Suprapubic skin (tissue), 4 donors: ENCODE measurements at places on chromosomes 3 and 15.

DNA sequence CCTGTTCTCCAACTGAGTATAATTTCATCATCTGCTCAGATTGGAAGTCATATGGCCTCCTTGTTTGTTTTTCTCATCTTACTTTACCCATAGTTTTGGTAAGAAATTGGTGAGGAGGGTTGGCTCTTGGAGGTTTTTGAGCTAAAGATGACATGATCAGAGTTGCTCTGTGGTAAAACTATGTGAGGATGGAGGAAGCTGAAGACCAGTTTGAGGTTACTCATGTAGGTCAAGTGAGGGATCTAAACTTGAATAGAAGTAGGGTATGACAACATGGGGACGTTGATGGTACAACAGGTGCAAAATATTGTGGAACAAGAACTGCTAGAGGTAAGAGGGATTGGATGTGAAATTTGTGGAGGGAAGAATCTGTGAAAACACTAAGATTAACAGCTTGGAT, 87.7 kb upstream of the NEO1 start:
- no peak for DNase-seq
- no peaks in the 10 kb centered on the region for H3K36me3 ChIP-seq
- H3K4me3 ChIP-seq: no peak overlapping the region
- H3K27me3 ChIP-seq: no peaks in the 10 kb centered on the region
- no peak overlapping the region for H3K27ac ChIP-seq

DNA sequence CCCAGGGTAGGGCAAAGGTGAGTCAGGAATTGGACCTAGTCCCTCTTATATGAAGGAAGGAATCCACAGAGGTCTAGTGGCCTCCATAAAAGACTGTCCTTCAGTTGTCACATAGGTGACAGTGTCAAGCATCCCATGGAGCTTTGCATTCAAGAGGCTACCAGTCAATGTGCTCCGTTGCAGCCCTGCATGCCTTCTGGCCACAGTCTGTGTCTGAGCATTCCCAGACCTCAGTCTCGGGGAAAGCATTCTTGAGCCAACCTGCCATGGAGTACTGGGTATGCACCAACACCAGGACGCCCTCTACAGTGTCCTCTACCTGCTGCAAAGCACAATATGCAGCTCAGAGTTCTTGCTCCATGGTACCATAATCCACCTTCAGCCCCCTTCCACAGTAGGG, 46.7 kb upstream of the VGLL3 start:
- no peak overlapping the region for H3K4me3 ChIP-seq
- H3K27ac ChIP-seq: no peak overlapping the region
- no peaks in the 10 kb centered on the region for H3K36me3 ChIP-seq
- no peaks in the 10 kb centered on the region for H3K27me3 ChIP-seq
- DNase-seq: no peak

DNA sequence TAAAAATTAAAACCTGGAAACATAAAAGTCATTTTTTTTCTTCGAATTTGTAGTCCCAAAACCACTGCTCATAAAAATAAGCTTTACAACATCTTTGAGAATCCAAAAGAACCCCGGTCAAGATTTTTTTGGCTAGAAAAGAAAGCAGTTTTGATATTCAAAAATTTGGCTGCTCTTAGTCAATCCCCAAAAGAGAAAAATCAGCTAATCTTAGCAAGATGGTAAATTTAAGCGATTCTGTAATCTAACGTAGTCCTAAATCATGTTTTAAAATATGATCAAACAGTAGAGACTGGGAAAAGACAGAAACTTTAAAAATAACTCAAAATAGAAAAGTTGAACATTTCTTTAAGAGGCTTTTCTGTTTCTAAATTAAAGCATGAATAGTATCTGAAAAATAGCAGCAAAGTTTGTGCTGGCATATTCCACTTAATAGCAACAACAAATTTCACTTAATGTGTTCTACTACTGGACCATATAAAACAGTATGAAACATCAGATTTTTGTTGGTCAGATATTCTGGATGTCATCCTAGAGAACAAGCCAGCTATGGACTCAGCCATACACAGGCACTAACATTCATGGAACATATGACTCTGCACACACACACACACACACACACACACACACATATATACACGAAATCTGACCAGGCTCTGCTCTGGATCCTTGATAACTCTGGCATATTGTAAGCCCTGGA, 19.1 kb upstream of the NR2F2 start:
- no peaks in the 10 kb centered on the region for H3K36me3 ChIP-seq
- peaks cover 23% of the 10 kb centered on the region for H3K27me3 ChIP-seq
- H3K4me1 ChIP-seq: peaks cover 8% of the 10 kb centered on the region
- no peak for DNase-seq

GRCh38 chr3:149560001-149560400, 85.5 kb downstream of the TM4SF4 start:
- peaks cover 16% of the 10 kb centered on the region for H3K4me1 ChIP-seq
- H3K36me3 ChIP-seq: no peaks in the 10 kb centered on the region
- no peak for DNase-seq
- no peaks in the 10 kb centered on the region for H3K27me3 ChIP-seq
- no peak overlapping the region for H3K27ac ChIP-seq

GRCh38 chr3:114206342-114206741, 27.5 kb upstream of the DRD3 start:
- H3K27me3 ChIP-seq: peaks cover 3% of the 10 kb centered on the region
- no peak for DNase-seq
- H3K27ac ChIP-seq: no peak overlapping the region
- H3K4me3 ChIP-seq: no peak overlapping the region
- no peaks in the 10 kb centered on the region for H3K4me1 ChIP-seq

DNA sequence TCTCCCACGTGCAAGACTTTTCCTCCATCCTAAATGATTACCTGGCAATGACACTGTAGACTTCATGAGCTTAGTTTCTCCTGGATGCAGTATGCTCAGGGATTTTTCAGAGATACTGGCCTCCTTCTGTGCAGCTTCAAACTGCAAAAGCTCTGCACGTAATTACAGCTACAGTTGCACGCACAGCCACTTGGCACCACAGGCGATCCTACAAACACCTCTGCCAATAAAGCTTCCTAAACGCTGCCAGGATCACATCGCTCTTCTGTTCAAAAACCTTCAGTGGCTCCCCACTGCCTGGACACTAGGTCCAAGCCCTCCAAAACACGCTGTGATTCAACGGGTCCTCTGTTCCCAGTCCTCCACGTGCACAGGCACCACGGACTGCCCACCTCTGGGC, 49.5 kb downstream of the NUP210 start:
- DNase-seq: no peak
- H3K4me3 ChIP-seq: no peak overlapping the region
- no peaks in the 10 kb centered on the region for H3K36me3 ChIP-seq

DNA sequence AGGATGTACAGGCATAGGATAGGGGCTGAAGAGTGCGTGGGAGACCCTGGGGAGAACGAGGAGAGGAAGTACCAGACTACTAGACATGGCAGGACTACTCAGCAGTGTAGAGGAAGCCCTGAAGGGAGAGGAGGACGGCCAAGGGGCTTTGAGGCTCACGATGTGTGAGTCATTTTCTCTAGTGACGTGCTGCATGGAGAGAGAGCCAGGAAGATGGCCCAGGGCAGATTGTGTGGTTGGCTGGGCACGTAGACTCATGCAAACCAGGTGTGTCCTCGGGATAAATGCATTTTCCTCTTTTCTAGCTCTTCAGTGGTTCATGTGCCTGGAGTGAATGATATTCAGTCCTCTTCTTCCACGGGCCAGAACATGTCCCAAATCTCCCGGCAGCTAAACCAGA, 115.0 kb upstream of the ABHD17C start:
- H3K27ac ChIP-seq: no peak overlapping the region
- H3K27me3 ChIP-seq: no peaks in the 10 kb centered on the region
- H3K4me1 ChIP-seq: peaks cover 8% of the 10 kb centered on the region
- H3K4me3 ChIP-seq: no peak overlapping the region
- no peak for DNase-seq
- no peaks in the 10 kb centered on the region for H3K36me3 ChIP-seq
